Stimulated activated CD4-positive, alpha-beta T cell treated with anti-CD3 and anti-CD28 coated beads, Interleukin-1b, Interleukin-23, amount 100 ng/mL, for 1 hour (primary cell): ENCODE measurements at places on chromosomes 1 and 21.

DNA sequence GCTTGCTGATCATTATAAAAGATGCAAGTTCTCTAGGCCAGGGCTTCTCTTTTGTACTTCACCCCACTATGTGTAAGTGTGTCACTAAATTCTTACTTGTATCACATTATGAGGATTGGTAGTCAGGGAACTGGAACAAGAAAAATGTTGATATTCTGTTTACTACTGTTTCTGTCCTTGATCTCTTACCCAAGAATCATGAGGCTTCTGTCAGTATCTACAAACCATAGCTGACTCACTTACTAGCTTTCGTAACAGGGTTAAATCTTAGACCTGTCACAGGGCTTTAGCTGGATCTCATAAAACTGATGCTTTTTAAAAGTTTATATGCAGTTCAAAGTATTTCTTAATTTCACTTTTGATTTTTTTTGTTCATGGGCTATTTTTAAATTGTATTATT is 681.2 kb downstream of the PLPP3 start:
- no peak for DNase-seq

GRCh38 chr1:215682232-215682631 is 115.1 kb downstream of the KCTD3 start:
- DNase-seq: no peak

- no peak for DNase-seq
These were observed 58.8 kb downstream of the MRPS6 start for GRCh38 chr21:34132202-34132601.

GRCh38 chr1:29636936-29637335 is 400.6 kb downstream of the PTPRU start:
- DNase-seq: no peak

DNA sequence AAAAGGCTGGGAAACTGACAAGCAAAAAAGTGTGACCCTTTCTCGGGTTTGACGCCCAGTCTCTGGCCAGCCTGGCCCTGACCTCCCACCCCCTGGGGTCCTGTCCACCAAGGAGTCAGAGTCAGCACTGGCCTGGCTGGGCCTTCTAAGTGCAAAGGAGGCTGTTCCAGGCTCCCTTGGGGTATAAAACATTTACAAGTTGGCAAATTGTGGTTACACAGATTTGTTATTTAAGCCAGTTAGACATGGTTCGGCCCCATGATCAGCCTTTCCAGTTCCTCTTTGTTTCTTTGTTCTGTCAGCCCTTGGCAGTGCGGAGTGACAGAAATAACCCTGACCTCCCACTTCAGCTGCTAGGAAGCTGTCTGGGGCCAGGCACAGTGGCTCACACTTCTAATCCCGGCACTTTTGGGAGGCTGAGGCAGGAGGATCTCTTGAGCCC is 161.6 kb upstream of the RAB4A start:
- no peak for DNase-seq

DNA sequence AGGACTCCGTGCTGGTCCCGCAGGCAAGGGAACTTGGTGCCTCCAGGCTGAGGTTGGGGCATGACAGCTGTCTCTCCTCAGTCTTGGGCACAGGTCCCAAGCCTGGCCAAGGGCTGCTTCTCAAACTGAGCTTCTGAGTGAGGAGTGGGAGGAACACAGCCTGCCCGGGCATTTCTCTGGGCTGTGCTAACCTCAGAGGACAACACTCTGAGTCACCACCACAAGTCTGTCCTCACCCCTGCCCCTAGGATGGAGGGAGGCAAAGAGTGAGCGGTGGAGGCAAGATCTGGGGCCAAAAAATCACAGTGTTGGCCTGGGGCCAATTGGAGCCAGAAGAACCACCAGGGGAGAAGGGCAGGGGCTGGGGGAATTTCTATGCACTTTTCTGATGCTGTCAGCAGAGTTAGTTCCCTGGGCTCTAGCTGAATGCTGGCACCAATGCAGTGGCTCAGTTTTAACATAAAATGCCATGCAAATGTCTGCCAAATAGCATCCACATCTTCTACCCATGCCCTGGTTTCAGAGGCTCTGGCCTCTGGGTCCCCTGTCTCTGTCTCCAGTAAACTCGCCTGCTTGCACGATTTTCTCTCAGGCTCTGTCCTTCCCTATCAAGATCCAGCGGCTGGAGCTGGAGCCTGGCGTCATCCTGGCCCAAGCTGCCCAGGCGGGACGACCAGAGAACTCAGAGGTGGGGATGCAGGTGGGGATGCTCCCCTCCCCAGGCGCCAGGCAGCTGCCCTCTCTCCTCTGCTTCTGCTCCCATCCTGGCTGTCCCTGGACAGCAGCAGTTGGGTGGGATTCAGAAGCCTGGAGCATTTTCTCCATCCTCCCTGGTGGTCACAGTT is 11.0 kb upstream of the CDK18 start:
- no peak for DNase-seq

DNA sequence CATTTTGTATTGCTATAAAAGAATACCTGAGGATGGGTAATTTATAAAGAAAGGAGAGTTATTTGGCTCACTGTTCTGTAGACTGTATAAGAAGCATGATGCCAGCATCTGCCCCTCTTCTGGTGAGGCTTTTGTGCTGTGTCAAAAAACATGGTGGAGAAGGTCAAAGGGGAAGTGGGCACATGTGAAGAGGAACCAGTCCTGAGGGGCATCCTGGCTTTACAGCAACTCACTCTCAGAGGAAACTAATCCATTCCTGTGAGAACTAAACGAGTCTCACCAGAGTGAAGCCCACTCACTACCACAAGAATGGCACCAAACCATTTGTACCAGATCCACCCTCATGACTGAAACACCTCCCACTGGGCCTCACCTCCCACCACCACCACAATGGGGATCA is 18.8 kb upstream of the SELP start:
- no peak for DNase-seq

- no peak for DNase-seq
These were observed 25.2 kb downstream of the MAPKAPK2 start for GRCh38 chr1:206709772-206710459.

DNA sequence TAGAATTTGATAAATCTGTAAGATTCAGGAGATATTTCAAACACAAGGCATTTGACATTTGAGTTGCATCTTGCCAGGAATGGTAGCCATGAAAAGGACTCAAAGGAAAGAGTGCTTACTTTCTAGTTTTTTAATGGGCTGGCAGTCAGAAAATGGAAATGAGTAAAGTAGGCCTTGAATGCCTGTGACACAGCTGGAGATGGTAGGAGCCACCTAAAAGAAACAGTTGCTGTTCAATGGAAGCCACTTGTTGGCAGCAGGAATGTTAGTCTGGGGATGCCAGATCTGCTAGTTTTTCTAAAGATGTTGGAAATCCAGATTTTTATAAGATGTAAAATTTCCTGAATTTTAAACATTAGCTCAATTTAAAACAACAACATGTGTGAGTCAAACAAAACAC is 43.6 kb downstream of the CACHD1 start:
- DNase-seq: no peak

GRCh38 chr1:87814573-87814972 is 485.9 kb downstream of the LMO4 start:
- no peak for DNase-seq

GRCh38 chr1:170241266-170241851 is 95.6 kb downstream of the NTMT2 start:
- no peak for DNase-seq

GRCh38 chr1:179077396-179077795 is 4.5 kb upstream of the TOR3A start:
- DNase-seq: no peak

GRCh38 chr1:6163191-6163972 is 16.7 kb downstream of the CHD5 start:
- DNase-seq: no peak

DNA sequence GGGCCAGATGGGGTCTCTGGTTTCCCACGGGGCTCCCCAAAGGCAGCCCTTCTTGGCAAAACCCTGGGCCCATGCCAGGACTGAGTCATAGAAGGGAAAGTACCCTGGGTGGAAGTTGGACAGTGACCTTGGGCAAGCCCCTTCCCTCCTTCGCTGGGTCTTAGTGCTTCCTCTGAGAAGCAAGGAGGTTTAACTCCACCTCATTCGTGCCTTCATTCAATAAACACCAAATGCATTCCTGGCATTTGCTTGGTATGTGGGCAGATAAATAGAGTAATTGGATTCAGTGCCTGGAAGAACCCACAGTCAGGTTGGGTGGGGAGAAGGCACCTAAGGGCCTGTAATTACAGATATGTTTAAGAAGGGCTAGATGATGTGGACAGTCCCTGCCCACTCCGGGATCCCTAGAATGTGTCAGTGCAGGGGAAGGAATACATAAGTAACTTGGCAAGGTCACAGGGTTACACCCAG is 36.3 kb upstream of the CITED4 start:
- DNase-seq: no peak

DNA sequence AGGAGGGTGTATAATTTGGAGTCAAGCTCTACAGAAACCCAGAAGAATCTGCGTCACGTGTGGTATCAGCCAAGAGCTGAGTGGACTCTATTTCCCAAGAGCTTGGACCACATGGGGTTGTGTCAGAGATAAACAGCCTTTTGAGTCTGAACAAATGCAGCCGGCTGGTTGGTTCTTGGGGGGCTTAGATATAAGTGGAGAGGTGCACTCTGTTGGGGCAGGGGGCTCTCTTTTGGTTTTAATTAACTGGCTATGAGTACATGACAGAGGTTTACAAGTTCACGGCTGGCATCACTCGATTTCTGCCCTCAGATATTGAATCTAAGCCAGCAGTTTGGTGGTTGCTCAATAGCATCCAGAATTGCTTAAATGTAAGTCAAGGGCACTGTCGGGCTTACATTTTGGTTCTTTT is 501 bp upstream of the MRAP start:
- DNase-seq: no peak

GRCh38 chr1:44119525-44119924 is 904 bp downstream of the KLF17 start:
- no peak for DNase-seq

DNA sequence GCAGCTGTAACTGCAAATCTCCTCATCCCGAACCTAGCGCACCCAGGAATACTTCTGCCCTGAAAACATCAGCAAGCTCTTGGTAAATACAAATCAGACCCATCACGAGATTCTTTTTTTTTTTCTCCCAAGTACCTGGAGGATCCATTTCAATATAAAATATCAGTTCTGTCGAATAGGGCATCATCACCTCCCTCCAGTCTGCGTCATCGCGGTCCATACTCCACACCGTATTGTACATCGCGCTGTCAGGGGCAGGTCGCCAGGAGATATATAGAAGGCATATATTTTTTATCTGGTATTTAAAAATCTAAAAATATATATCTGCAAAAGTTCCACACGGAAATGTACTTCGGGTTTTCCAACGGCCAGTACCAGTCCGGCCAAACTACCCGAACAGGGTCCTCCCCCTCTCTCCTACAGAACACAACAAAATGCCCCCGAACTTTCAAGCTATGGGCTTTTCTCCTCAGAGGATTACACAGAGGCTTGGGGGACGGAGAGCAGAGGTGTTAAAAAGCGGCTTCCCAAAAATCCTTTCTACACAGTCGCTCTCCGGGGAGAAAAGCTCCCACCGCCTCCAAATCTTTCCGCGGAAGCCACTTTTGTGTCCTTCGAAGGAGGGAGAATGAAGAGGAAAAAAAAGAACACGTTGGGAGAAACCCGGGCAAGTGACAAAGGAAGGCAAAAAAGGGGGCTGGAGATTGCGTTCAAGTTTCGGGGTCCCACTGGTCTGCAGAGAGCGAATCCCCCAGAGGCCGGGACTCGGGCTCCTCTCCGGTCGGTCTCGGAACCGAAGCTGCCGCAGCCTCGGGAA is 509 bp downstream of the PIK3R3 start:
- DNase-seq: peak; percentile 8

DNA sequence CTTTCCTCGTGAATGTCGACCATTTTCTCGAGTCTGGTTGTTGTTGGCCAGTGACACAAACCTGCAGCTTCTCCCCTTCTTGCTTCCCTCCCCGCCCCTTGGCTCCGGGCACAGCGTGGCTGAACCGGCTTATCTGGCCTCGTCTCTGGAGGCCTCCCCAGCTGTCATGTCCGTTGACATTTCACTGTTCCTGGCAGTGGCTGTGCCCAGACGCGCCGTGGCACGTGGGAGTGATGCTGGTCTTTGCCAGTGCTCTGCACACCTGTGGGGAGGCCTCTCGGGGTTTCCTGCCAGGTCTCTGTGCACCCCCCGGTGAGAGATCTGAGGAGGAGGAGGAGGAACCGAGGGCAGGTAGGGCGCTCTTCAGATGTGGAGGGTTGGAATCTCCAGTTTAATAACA is 23.7 kb downstream of the SKI start:
- no peak for DNase-seq

GRCh38 chr21:31299291-31300147 is 44.5 kb downstream of the TIAM1 start:
- no peak for DNase-seq

GRCh38 chr1:19336543-19336942 is 24.4 kb downstream of the SLC66A1 start:
- DNase-seq: no peak

DNA sequence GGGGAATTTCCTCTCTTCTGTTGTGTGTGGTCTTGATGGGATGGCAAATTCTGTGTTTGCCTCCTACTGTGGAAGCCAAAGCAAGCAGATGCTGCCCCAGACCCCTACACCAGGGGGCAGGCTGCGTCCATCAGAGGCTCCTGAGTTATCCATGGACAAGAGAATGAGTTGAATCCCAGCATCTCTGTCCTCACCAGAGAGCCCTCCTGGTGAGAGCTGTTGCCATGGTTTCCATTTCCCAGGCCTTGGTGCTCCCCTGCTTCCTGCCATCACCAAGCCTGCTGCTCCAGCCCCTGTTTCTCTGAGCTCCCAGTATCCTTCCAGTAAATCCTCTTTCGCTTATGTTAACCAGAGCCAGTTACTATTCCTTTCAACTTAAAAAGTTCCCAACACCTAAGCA is 20.4 kb upstream of the GNG12 start:
- no peak for DNase-seq

GRCh38 chr1:30786264-30786991 is 28.9 kb upstream of the LAPTM5 start:
- DNase-seq: no peak

- DNase-seq: no peak
These were observed 415.6 kb downstream of the SMYD3 start for GRCh38 chr1:246091477-246091876.

DNA sequence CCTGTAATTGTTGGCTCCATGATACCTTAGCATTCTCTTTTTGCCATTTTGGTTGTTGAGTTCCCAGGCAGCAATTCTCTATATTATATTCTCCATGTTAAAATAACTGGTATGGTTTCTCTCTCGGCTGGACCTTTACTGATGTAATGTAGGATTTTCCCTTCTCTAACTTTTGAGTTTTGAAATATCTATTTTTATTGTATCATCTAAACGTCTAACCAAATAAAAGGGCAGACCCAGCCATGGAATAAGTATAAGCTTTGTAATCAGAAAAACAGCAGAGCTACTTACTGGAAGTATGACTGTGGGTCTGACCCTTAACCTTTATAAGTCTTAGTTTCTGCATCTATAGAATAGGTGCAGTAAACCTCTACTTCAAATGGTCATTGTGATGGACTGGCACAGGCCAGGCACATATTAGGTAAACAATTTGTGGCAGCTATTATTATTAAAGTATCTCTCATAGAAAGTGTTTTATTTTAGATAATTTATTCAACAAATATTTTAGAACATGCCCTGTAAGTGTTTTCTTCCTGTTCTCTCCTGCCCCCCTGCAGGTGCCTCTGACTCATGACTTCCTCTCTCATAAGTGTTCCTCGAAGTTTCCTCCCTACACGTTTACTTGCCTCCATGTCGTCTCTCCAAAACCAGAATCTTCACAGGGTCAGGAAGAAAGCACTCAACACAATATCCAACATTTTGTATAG is 224.9 kb upstream of the FGGY start:
- DNase-seq: no peak
